ENCODE measurements at places on chromosomes 16 and 17.

DNA sequence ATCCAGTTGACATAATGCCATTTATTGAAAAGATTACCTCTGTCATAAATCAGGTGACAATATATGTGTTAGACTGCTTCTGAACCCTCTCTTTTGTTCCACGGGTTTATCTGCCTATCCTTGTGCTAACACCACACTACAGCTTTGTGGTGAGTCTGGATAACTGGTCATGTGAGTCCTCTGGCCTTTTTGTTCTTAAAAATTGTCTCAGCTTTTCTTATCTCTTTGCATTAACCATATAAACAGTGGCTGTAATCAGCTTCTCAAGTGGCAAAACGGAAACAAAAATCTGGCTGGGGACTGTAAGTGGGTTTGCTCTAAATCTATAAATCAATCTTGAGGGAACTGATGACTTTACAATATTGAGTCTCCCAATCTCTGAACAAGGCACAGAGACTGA is 44.6 kb downstream of the STX8 start:
- DNase-seq, result no peak

DNA sequence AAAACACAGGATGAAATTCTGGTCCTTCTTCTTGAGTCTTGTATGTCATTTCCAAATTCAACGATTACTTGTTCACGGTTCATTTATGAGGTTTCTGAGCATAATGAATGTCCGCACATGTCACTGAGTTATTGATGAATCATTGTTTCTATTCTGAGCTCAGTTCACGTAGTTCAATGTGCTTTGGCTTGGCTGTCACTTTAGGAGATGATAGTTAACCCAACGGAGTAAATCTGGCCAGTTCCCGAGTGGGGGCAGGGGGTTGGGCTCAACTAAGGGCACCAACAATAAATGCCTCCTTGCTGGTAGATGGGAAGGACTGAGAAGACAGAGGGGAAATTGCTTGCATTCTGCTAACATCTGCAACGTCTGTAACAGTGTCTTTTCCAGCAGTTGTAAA is 239.4 kb upstream of the HSBP1 start:
- DNase-seq, result no peak

- DNase-seq, result no peak
These were observed at the start of the genes ABI3 and GNGT2 for GRCh38 chr17:49210158-49211029. ABI3 (plus strand) TSS chr17:49210707; CDS start chr17:49210725, 18 bp downstream. GNGT2 (minus strand) TSS chr17:49210574; CDS start chr17:49207422, 3,152 bp downstream.

- DNase-seq, result peak; percentile 71
These were observed 1.4 kb upstream of the NBR1 start for GRCh38 chr17:43169561-43170139.

GRCh38 chr16:2845116-2845515 is 12.9 kb downstream of the PRSS22 start:
- no peak for DNase-seq

DNA sequence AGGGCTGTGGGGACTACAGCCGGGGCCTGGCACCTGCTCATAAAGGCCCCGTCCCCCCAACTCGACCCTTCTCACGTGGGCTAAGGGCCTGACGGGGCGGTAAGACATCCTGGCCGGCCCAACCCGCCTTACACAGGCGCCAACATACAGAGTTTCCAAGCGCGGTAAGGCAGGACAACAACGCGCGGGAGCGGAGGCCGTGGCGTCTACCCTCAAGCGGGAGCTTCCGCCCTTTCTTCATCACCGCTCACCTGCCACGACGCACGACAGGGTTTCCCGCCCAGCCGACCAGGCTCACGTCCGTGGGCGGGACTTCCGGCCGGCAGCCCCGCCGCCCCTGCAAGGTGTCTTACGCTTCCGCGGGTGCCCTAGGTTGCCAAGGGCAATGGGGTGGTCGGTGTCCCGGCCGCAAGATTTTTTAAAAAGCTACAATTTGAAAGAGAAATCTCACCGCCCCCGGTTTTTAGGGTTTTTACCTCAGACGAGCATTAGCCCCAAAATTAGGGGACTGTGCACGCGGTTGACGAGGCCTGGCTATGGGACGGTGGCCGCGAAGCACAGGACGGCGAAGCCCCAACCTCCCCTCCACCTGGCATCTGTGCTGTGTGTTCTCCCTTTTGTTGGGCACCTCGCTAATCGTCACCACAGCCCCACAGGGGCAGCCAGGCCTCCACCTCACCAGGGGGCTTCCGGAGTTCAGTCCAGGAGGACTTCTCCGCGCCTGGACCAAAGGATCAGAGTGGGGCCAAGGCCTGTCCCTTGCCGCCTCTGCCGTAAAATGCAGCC is at the start of gene TERB1:
TSS of gene TERB1 (minus strand) at position 265 of the 786 bp plus-strand sequence. CDS start 4,786 bp downstream, outside the sequence.
- no peak for DNase-seq

- DNase-seq, result no peak
These were observed 824 bp downstream of the SOX8 start for GRCh38 chr16:982145-983043.

- DNase-seq, result no peak
These were observed 4.3 kb downstream of the SPDYE4 start for GRCh38 chr17:8753976-8754440.

- no peak for DNase-seq
These were observed at the start of gene MEOX1 for GRCh38 chr17:43661699-43662412. MEOX1 (minus strand) TSS chr17:43661922; CDS start chr17:43661534, 388 bp downstream.

DNA sequence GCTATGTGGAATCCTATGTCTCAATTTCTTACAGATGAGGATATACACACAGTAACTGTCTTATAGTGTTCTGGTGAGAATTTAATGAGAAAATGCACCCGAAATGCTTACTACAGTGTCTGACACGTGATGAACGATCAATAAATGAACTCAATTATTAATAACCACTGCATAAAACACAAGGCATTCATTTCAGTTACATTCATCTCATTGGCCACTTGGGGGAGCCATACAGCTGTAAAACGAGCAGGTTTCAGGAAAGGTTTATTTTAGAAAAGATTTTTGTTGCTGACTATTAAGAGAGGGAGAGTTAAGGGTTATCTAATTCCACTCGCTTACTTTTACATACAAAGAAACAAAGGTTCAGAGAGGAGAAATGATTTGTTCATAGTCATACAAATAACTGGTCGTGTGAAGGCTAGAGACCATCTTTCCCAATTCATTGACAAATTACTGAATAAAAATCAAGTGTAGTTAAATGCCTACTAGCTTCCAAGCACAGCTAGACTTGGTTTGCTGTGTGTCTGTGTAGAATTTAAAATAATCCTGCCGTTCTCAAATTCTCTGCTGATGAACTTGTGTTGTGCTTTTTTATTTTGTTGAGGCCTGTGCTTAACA is 160.1 kb downstream of the MAP2K4 start:
- DNase-seq, result no peak

GRCh38 chr16:78500659-78501270 is 401.3 kb downstream of the WWOX start:
- DNase-seq, result no peak

- DNase-seq, result no peak
These were observed 12.1 kb upstream of the ACE start for GRCh38 chr17:63464691-63465236.

GRCh38 chr17:82216301-82217119 is 3.9 kb upstream of the CCDC57 start:
- DNase-seq, result peak; percentile 73

- no peak for DNase-seq
These were observed 36.1 kb downstream of the USP31 start for GRCh38 chr16:23113185-23113584.

GRCh38 chr17:33896263-33896662 is 358.8 kb upstream of the CCL2 start:
- DNase-seq, result no peak

DNA sequence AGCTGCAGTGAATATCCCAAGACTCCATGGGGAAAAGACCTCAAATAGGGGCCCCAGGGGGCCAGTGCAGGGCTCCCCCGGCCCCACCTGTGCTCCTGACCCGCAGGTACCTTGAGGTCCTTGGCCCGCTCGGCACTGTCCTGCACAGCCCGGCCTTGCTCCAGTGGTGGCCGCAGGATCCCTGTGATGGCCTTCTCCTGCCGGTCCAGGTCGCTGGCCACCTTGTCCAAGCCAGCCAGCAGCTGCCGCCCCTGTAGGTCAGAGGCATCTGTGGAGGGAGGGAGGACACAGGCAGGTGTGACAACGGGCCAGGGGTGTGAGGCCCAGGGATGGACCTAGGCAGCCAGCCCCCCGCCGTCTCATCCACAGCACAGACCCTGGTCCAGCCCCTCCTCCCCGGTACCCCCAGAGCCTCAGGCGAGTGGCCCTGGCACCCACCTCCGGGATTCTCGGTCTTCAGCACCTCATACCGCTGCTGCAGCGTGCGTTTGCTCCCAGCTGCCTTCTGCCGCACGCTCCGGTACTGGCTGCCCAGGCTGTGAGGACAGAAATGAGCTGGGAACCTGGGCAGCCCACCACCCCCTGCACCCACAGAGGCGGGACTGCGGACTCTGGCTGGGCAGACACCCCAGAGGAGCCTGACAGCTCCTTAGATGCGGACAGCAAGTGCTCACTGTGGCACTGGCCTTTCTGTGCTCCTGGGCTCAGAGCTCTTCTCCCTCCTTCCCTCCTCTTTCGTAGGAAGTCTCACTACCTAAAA is 43.7 kb downstream of the PPL start:
- no peak for DNase-seq

GRCh38 chr17:5237541-5238016 is 2.9 kb upstream of the SCIMP start:
- DNase-seq, result peak; percentile 68

DNA sequence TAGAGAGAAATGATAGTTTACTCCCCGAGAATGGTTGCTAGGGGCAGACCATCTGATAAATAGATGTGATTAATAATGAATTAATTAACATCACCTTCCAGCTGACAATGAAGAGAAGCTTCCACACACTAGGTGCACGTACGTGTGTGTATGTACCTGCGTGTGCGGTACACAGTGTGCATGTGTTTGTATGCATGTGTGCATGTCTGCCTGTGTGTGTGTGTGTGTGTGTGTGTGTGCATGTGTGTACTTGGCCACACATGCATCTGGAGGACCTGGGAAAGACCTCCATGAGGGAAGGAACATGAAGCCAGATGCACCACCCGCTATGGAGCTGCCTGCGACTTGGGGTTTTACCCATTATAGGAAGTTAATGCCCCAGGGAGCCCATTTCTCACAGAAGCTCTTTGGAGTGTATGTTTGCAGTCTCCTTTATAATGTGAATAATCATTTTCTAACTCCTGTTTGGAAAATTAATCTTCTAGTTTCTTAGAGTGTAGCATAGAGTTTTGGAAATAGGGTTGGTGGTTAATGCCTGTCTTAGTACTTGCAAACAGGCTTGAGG is 229.1 kb downstream of the ENGASE start:
- no peak for DNase-seq

GRCh38 chr16:51156807-51157200 is 5.7 kb upstream of the SALL1 start:
- DNase-seq, result no peak

GRCh38 chr16:66751053-66751302 is 431 bp downstream of the DYNC1LI2 start:
- no peak for DNase-seq

GRCh38 chr16:66478733-66479511 is 51.8 kb downstream of the BEAN1 start:
- peak; percentile 85 for DNase-seq

DNA sequence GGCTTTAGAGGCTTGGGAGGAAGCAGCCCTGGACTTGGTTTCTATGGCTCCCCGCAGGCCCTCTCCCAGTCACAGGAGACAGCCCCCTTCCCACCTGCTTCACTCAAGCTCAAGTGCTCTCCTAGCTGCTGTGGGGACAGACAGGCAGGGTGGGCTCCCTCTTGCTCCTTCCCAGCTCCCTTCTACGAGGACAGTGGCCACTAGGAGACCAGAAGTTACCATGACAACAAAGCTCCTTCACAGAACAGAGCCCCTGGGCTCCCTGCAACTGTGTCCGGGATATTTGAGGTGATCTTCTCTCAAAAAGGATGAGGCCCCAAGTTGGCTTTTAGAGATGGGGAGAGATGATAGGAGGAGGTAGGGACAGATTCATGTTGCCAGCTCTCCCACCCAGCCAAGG is 116.3 kb downstream of the AMFR start:
- no peak for DNase-seq

- DNase-seq, result no peak
These were observed 398.2 kb downstream of the SOX9 start for GRCh38 chr17:72518753-72519597.

GRCh38 chr17:9203771-9204425 is 182.6 kb downstream of the NTN1 start:
- DNase-seq, result no peak

DNA sequence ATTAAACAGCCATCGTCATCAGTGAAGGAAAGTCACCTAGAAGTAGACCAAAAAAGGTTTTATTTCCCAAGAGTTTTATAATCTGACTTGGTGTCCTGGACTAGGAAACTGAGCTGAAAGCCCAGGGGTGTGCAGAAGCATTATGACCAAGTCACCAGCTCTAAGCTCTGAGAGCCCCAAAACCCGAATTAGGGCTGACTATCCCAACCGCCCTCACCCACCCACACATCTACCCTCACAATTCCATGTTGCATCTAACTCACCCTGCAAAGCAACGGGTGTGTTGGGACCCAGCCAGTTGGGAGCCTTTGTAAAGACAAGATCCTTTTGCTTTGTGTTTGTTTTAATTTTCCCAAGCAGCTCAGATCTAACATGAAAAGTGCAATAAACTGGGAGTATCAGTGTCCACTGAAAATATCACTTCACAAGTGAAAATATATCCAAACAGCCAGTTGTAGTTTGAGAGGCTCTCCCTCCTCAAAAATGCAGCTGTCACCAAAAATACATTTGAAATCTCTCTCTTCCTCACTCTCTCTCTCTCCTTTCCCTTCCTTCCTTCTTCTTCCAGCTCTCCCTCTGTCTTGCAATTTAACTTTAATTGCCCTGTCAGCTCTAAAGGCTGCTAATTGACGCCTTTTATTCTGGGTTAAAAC is 16.2 kb upstream of the NOG start:
- no peak for DNase-seq

DNA sequence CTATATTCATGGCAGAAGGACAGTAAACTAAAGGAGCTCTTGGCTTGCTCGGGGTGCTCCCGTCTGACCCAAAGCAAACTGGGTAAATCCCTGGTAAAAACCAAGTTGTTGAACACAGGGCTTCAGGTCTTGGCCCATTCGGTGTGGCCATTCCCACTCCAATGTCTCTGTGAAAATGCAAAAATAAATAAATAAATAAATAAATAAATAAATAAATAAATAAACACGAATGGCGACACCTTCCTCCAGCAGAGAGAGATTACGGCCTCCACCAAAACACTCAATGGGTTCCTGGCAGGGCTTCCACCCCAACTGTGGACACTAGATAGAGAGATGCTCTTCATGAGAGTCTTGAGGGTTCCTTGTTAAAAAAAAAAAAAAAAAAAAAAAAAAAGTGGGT is 325.3 kb downstream of the SOX9 start:
- DNase-seq, result no peak

- no peak for DNase-seq
These were observed 84.4 kb upstream of the PLCG2 start for GRCh38 chr16:81694494-81695280.
